ENCODE measurements at places on chromosomes 3 and 15.

DNA sequence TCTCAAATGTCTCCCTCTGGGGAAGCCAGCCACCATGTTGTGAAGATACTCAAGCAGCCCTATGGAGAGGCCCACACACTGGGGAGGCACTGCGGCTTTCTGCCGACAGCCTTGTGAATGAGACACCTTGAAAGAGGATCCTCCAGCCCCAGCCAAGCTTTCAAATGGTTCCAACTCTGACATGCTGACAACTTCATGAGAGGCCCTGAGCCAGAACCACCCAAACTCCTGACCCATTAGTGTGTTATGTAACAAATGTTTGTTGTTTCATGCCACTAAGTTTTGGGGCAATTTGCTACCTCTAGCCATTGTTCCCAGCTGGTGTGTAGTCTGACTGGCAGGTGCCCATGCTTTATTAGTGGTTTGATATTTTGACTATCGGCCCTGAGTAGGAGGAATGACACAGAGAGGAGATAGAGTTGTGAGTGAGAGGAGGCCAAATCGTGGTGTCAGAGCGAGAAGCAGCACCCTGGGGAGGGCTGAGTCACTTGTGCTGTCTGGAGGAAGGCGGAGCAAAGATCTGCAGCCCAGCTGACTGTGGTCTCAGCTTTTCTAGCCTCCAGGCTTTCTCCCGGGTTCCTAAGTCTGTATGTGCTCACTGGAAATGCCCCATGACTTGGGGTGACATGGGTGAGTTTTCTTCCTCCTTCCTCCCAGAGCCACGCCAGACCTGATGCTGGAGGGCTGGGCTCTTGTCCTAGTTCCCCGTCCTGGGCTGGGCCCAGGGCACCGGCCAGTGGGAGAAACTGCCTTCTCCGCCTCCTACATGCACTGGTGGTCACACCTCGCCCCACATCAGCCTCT lies 56.7 kb upstream of the BLM start:
- H3K4me3 ChIP-seq, result no peak overlapping the region
- H3K27ac ChIP-seq, result peak overlapping the region; percentile 74
- H3K4me1 ChIP-seq, result peaks cover 16% of the 10 kb centered on the region
- no peaks in the 10 kb centered on the region for H3K36me3 ChIP-seq
- DNase-seq, result peak; percentile 12

GRCh38 chr3:23161896-23162570 lies 41.1 kb upstream of the UBE2E2 start:
- H3K4me3 ChIP-seq, result no peak overlapping the region
- no peaks in the 10 kb centered on the region for H3K4me1 ChIP-seq
- H3K36me3 ChIP-seq, result no peaks in the 10 kb centered on the region
- no peak overlapping the region for H3K27ac ChIP-seq

DNA sequence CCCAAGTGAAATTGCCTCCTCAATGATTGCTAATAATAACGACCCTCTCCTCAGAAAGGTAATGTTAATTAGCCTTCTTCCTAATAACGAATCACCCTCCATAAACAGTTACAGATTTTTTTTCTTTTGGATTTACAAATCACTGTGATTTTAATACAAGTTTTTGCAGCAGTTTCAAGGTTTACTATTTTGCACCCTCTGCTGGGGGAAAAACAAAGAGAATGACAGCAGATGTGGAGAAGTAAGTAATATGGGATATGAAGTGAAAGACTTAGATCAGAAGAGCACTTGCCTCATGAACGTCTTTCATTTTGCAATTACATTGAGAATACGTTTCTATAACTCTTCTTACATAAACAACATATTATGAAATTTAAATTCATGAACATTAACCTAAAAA lies 16.1 kb upstream of the CNTN3 start:
- H3K4me3 ChIP-seq, result no peak overlapping the region
- no peaks in the 10 kb centered on the region for H3K4me1 ChIP-seq
- DNase-seq, result no peak

- H3K27me3 ChIP-seq, result no peaks in the 10 kb centered on the region
- no peak overlapping the region for H3K27ac ChIP-seq
- DNase-seq, result no peak
- H3K4me1 ChIP-seq, result no peaks in the 10 kb centered on the region
- H3K36me3 ChIP-seq, result no peaks in the 10 kb centered on the region
These were observed 155.5 kb downstream of the POLR2M start for GRCh38 chr15:57861815-57862586.

DNA sequence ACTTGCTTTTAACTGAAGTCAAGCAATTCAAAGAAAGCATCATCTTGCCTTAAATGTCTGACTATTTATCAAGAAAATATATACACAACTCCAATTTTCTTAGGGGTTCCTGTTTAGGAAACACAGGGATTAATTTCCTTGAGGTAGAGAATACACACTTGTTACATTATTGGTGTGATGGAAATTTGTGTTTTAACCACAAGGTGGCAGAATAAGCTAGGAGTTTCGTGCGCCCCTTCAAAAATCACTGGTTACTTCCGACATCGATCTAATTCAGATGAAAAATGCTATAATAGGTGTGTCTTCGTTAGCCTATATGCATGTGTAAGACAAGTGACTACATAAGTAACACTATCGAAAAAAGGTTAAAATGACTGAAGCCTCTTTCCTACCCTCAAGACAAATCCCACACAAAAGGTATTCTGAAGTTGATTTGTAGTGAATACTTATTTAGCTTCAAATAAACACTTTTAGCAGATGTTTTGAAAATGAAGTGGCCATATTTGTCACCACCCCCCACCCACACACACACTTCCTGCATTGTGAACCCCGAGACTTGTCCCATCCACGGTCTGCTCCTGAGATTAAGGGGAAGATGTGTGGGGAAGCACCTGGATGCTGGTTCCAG lies 246.5 kb downstream of the ROBO1 start:
- no peak overlapping the region for H3K4me3 ChIP-seq
- DNase-seq, result no peak

GRCh38 chr3:18635215-18635614 lies 210.1 kb upstream of the SATB1 start:
- no peaks in the 10 kb centered on the region for H3K36me3 ChIP-seq
- H3K4me1 ChIP-seq, result no peaks in the 10 kb centered on the region
- no peak overlapping the region for H3K27ac ChIP-seq

DNA sequence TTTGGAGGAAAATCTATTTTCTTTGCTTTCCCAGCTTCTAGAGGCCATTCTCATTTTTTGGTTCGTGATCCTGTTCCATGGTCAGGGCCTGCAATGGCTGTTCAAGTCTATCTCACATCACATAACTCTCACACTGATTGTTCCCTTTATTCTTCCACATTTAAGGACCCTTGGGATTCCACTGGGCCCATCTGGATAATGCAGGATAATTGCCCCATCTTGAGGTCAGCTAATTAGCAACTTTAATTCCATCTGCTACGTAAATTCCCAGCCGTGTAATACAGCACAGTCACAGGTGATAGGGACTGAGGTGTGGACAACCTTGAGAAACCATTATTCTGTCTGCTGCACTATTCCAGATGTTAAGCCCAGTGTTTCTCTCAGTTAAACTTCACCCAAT lies 311.6 kb upstream of the CNTN4 start:
- H3K27ac ChIP-seq, result no peak overlapping the region
- DNase-seq, result no peak
- no peaks in the 10 kb centered on the region for H3K27me3 ChIP-seq
- H3K4me1 ChIP-seq, result no peaks in the 10 kb centered on the region

DNA sequence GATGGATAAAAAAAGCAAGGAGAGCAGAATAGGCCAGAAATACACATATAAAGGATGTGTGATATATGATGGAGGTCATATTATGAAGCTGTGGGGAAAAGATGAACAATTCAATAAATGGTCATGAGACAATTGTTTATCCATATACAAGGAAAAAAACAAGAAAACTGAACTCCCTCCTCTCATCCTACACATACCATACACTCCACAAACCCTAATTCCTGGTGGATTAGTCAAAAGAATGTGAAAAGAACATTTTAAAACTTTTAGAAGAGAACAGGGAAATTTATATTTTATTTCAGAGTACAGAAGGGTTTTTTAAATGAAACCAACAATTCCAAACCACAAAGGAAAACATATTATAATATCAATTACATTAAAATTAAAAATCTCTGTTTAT lies 34.5 kb upstream of the NR2E3 start:
- no peak overlapping the region for H3K4me3 ChIP-seq
- peaks cover 3% of the 10 kb centered on the region for H3K36me3 ChIP-seq
- no peak for DNase-seq
- no peak overlapping the region for H3K27ac ChIP-seq
- peaks cover 4% of the 10 kb centered on the region for H3K4me1 ChIP-seq

DNA sequence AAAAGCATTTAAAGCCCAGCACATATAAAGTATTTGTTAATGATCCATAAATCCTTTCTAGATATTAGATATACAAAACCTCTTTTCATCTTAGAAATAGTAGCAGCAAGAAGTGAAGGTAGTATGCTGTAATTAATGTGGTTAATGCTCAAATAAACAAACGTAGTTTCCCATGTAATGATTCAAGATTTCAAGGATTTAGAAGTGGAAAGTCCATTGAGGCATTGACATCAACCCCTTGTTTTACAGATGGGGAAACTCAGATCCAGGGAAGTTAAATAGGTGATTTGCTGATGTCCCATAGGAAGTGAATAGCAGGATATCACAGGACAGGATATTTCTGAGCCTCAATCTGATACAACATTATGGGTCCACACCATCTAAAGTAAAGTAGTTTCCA lies 47.2 kb downstream of the TSC22D2 start:
- H3K4me3 ChIP-seq, result no peak overlapping the region
- H3K27ac ChIP-seq, result no peak overlapping the region
- H3K36me3 ChIP-seq, result no peaks in the 10 kb centered on the region
- peaks cover 5% of the 10 kb centered on the region for H3K4me1 ChIP-seq
- DNase-seq, result no peak

GRCh38 chr15:35545316-35545823 lies 595 bp downstream of the DPH6 start:
- H3K27me3 ChIP-seq, result no peaks in the 10 kb centered on the region
- H3K27ac ChIP-seq, result peak overlapping the region; percentile 98
- H3K36me3 ChIP-seq, result no peaks in the 10 kb centered on the region
- peak overlapping the region; percentile 87 for H3K4me3 ChIP-seq

GRCh38 chr15:66944121-66944520 lies 121.3 kb upstream of the SMAD3 start:
- DNase-seq, result no peak
- no peak overlapping the region for H3K4me3 ChIP-seq
- no peaks in the 10 kb centered on the region for H3K4me1 ChIP-seq
- no peak overlapping the region for H3K27ac ChIP-seq

- DNase-seq, result no peak
- H3K27ac ChIP-seq, result no peak overlapping the region
- no peaks in the 10 kb centered on the region for H3K4me1 ChIP-seq
- no peaks in the 10 kb centered on the region for H3K36me3 ChIP-seq
These were observed 290.1 kb upstream of the CHRNA7 start for GRCh38 chr15:31740203-31740602.

DNA sequence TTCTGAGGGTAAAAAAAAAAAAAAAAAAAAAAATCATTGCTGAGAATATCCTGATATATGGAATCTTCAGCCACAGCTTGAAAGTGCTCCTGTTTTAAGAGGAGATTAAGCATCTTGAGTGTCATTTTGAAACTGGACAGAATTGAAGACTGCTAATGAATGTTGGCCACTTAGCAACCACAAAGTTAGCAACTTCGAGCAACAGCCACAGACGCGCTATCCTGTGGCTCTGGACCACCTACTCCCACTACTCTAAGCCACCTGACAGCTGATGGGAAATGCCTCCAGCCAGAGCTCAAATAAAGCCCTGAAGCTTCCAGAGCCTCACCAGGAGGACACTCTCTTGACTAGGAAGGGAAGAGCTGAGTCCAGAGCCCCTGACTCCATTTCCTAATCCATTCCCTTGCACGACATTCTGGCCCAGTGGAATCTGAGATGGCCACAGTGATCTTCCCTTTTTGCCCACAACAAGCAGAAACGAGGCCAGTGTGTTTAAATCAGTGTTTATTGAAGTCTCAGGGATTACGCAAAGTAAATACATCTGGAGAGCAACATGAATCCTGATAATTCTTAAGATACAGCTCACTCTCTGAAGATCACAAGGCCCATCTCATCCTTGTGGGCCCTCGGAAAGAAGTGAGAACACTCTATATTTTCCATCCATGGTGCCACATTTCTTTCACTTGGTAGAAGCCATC lies 58.6 kb downstream of the TMEM212 start:
- no peak overlapping the region for H3K27ac ChIP-seq
- no peaks in the 10 kb centered on the region for H3K4me1 ChIP-seq
- no peak overlapping the region for H3K4me3 ChIP-seq
- H3K27me3 ChIP-seq, result no peaks in the 10 kb centered on the region

DNA sequence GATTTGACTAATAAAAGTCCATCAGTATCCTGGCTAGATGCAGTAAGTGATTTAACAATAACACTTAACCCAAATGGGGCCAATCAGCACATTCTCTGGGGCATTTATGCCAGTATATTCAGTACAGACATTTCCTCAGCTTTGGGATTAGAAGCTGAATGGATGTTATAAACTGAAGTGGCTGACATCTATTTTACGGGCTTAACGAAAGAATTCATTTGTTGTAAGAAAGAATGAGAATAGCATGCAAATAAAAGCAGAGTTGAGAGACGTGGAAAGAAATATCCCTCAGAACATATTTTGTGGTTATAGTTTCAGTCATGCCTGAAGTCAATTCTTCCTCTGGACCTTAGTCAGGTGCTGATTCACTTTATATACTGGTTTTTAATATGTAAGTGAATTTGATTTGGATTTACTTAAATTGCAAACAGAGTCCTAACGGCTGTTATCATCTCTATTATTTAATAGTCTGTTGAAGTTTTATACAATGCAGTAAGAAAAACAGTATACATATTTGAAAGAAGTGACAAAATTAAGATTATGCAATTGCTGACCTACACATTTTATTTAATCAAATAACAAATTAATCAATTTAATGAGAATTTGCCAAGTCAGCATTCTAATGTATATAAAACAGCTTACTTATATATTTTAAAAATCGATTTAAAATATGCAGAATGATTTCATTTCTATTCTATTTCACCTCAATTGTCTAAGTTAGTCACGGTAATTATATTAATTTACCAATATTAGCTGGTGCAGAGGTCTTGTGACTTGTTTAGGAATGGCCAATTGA lies 513.9 kb upstream of the CADM2 start:
- H3K4me3 ChIP-seq, result no peak overlapping the region
- no peak overlapping the region for H3K27ac ChIP-seq
- no peaks in the 10 kb centered on the region for H3K4me1 ChIP-seq
- DNase-seq, result no peak
- no peaks in the 10 kb centered on the region for H3K36me3 ChIP-seq

GRCh38 chr3:170040418-170040817 lies 2.6 kb downstream of the GPR160 start:
- no peaks in the 10 kb centered on the region for H3K27me3 ChIP-seq
- H3K36me3 ChIP-seq, result no peaks in the 10 kb centered on the region
- DNase-seq, result no peak
- peak overlapping the region; percentile 5 for H3K4me3 ChIP-seq

- no peak overlapping the region for H3K4me3 ChIP-seq
- H3K27ac ChIP-seq, result no peak overlapping the region
- no peak for DNase-seq
- no peaks in the 10 kb centered on the region for H3K27me3 ChIP-seq
These were observed 31.7 kb upstream of the RAB11A start for GRCh38 chr15:65837301-65838294.
